ENCODE measurements at places on chromosomes 16 and 17.

DNA sequence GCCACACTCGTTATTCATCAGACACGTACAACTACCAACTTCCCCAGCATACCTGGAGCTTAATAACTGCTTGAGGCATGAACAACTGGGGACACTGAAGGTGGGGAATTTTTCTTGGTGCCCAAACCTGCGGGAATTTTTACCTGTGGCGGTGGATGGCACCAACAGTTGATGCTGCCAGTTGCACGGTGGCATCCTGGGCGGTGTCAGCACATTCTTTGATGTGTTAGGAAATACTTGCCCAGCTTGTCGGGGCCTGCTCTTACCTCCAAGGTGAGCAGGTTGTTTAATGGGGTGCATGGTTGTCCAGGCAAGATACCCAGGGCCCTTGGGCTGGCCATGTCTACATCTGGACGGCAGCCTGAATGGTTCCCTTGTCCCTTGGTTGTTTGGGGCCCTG, 79.6 kb downstream of the CRISPLD2 start:
- peak; percentile 84 for DNase-seq

GRCh38 chr16:89506791-89507191, 1.4 kb upstream of the SPG7 start:
- DNase-seq, result no peak

- DNase-seq, result no peak
Observed at GRCh38 chr16:62970851-62971250, 934.6 kb upstream of the CDH8 start.

DNA sequence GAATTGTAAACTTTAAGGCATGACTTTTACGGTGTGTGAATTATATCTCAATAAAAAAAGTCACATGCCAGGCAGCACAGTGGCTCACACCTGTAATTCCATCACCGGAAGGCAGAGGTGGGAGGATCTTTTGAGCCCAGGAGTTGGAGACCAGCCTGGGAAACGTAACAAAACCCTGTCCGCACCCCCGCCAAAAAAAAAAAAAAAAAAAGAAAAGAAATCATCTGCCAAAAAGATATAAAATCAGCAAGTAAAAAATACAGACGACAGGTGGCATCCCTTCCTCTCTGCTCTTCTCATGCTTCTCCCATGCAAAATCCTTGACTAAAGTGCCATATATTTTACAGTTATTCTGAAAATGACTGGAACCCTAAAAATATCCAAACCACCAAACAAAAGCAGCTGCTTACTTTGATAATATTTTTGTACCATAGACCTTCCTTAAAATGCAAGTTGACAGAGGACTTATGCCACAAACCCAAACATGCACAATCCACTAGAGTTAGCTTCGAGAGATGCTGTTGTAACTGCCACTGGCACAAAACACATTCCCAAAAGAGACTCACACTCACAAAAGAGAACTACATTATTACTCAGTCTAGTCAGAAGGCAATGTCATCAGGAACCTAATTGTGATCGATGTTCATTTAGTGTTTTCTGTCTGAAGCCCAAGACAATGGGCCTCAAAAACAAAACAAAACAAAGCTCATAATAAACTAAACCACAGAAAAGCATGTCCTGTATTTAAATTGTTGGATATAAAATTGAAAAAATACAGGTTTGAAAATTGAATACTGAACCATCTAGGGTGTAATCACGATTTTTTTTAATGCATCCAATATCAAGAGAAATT, 2.4 kb downstream of the CRLF3 start:
- DNase-seq, result no peak

- no peak for DNase-seq
Observed at GRCh38 chr17:16962804-16963203, 9.1 kb downstream of the TNFRSF13B start.

- no peak for DNase-seq
Observed at GRCh38 chr17:9221147-9221921, 200.0 kb downstream of the NTN1 start.

GRCh38 chr16:53224951-53225533, 170.3 kb downstream of the CHD9 start:
- DNase-seq, result peak; percentile 62

DNA sequence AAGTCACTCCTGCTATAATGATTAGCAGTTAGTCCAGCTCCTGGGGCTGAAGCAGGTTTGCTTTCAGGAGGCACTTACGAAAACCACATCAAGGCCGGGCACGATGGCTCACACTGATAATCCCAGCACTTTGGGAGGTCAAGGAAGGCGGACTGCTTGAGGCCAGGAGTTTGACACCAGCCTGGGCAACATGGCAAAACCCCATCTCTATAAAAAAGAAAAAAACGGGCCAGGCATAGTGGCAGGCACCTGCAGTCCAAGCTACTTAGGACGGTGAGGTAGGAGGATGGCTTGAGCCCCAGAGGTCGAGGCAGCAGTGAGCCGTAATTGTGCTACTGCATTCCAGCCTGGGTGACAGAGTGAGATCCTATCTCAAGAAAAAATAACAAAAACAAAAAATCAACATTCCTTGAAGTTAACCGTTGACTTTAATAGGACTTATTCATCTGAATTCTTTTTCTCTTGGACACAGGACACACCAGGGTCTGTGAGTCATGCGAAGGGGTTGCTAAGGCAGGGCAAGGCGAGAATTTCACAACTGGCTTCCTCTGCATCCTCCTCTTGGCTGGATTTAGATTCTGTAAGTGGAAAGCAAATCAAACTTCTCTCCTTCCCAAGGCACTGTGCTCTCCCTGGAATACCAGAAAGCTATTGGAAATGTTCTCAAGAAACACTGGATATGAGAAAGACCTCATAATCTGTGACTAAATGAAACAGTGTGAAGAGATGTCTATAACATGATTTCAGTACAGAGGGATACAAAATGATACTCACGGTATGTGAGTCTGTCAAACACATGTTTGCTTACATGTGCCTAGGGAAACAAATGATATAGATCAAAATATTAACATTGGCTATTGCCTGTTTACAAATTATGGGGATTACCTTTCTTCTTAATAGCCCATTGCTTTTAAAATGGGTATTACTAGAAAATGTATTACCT, 99.5 kb downstream of the SYCE1L start:
- peak; percentile 91 for DNase-seq

DNA sequence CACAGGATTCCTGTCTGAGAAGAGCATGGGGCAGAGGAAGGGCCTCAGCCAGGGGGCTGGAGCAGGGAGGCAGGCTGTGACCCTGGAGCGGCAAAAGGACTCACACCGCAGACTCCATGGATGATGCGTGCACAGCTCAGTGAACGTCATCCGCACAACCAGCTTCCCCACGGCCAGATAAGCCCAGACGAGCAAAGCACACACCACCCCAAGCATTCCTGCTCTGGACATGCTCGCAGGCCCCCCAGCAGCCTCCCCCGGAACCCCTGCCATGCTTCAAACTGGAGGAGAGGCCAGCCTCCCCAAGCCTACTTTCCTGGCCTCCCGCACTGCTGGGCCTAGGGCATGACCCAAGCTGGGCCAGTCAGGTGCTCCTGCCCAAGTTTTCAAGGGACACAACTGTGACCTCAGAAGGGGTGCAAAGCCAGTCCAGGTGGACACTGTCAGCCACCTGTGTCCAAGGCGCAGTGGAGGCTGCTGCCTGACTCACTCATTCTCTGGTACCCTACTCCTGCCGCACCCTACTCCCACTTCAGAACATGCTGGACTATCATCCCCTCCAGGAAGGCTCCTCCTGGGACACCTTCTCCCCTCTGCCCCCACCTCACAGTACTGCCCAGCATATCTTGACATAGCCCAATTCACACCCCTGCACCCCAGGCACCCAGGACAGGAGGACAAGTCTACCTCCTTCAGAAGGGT, 4.8 kb downstream of the BCAR1 start:
- DNase-seq, result no peak

GRCh38 chr16:56611281-56611833, 3.0 kb downstream of the MT2A start:
- no peak for DNase-seq

DNA sequence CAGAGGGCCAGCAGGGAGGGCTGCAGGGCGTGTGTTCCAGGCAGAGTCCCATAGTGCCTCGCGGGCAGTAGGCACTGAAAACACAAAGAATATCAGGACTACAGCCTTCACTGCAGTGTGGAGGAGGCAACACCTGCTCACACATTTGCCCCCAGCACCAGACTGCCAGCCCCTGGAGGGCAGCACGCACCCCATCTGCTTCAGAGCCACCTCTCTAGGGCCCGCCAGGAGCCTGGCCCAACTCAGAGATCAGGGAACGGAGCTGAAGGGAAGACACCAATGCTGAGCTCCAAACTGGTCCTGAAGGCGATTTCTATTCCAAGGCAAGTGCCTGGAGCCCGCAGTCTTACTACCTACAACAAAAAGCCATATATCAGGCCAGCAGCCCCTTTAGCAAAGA, 130.3 kb downstream of the ZNF423 start:
- DNase-seq, result no peak

DNA sequence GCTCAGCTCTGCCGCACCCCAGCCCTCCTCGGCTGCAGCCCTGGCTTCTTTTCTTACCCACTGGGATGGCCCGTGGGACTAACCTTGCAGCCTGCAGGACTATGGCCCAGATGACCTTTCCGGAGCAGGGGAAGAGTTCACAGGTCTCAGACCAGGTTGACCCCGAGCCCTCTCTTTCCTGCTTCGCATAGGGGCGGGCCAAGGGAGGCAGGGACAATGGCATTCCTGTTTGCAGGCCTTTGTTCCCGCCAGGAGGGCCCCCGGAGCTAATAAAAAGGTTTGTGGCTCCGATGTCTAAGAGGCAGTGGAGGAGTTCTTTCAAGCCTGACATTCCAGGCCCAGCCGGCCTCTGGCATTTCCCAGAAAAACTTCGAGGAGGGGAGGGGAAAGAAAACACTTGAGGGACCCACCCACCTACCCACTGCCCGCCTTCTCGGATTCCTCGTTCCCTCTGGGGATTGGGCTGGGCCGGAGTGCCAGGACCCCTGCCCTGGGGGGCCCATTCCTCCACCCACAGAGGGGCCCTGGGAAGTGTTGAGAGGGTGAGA, 5.8 kb upstream of the SOCS3 start:
- DNase-seq, result no peak

- no peak for DNase-seq
Observed at GRCh38 chr16:85373741-85374570, 239.2 kb upstream of the GSE1 start.

DNA sequence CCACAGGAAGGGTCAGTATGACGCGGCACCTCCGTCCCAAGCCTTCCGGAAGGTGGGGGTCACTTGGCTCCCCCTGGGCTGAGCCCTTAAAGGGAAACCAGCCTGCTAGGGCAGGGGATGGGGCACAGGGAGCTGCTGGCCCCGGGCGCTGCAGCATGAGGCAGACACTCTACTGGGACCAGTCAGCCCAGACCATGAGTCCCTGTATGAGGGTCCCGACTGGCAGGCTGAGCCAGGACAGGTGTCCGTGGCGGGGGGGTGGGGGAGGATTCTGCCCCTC, 43.4 kb upstream of the ZC3H18 start:
- DNase-seq, result no peak

GRCh38 chr17:59844884-59845594, 47.7 kb downstream of the TUBD1 start:
- DNase-seq, result peak; percentile 63

Measured in epithelial cell of esophagus (primary cell).